Body of pancreas (tissue), 4 donors: ENCODE measurements at places on chromosomes 7 and 10. TPM values are rescaled to one million over a fixed set of nuclear protein-coding genes. Genes with fewer than 3 reads are reported as not detected.

DNA sequence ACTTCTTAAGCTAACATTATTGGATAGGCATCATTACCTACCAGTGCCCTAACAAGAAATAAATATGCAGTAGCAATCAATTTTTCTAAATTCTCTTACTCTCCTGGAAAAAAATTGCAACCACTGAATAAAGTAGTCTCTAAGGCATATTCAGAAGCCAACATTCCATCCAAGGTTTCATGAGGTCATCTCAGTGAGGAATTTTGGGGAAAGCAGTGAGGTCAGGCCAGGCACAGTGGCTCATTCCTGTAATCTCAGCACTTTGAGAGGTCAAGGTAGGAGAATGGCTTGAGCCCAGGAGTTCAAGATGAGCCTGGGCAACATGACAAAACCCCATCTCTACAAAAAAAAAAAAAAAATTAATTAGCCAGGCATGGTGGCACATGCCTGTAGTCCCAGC is 75.9 kb upstream of the GHITM start:
- no peaks in the 10 kb centered on the region for H3K27me3 ChIP-seq
- no peak overlapping the region for H3K4me3 ChIP-seq
- no peaks in the 10 kb centered on the region for H3K36me3 ChIP-seq
- no peak overlapping the region for H3K27ac ChIP-seq
- no peaks in the 10 kb centered on the region for H3K4me1 ChIP-seq

GRCh38 chr10:79027147-79028055 is 41.4 kb upstream of the ZMIZ1 start:
- H3K36me3 ChIP-seq = no peaks in the 10 kb centered on the region
- H3K27ac ChIP-seq = peak overlapping the region; percentile 56
- no peaks in the 10 kb centered on the region for H3K27me3 ChIP-seq
- peak; percentile 16 for DNase-seq
- peaks cover 37% of the 10 kb centered on the region for H3K4me1 ChIP-seq
- H3K4me3 ChIP-seq = no peak overlapping the region

- peaks cover 3% of the 10 kb centered on the region for H3K4me1 ChIP-seq
- no peaks in the 10 kb centered on the region for H3K36me3 ChIP-seq
- no peak overlapping the region for H3K27ac ChIP-seq
These were observed 130.1 kb downstream of the CAMK1D start for GRCh38 chr10:12479437-12479844.

DNA sequence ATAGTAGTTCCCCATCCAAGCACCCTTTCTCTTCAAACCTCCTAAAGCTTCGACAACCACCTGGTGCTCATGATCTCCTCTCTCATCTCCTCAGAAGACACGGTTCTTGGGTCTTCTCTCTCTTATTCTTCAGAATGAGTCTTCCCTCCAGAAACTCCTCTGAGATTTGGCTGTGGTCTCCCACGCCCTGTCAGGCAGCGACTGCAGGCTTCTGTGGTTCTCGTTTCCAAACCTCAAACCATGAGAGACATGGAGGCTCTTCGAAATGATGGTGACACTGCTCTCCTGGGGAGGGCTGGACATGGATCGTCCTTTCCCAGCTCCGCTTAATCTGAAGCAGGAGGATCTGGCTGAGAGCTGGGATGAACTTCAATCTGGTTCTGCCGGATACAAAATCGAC is 78.6 kb upstream of the PITRM1 start:
- H3K27ac ChIP-seq = no peak overlapping the region
- no peaks in the 10 kb centered on the region for H3K4me1 ChIP-seq
- H3K4me3 ChIP-seq = no peak overlapping the region
- H3K27me3 ChIP-seq = no peaks in the 10 kb centered on the region
- no peaks in the 10 kb centered on the region for H3K36me3 ChIP-seq

DNA sequence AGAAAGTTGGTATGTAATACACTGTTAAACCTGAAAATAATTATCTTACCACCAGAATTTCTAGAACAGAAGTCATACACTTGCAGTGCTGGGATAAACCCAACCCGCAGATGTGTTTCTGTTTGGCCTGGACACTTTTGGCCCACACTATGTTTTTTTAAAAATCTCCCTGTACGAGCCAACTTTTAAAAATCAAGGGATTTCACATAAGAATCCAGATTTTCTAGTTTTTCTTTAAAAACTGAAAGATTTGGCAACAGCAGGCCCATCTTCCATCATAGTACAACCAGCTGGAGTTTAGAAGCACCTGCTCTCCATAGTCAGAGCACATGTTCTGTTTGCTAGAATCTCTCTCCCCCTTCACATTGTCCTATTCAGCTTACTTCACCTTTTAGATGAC is 74.0 kb downstream of the TLL2 start:
- no peaks in the 10 kb centered on the region for H3K4me1 ChIP-seq
- no peaks in the 10 kb centered on the region for H3K36me3 ChIP-seq
- no peak overlapping the region for H3K4me3 ChIP-seq
- no peaks in the 10 kb centered on the region for H3K27me3 ChIP-seq

The NRG3 gene
- total RNA-seq = not detected

GRCh38 chr10:123746520-123746919 is 80.4 kb downstream of the GPR26 start:
- no peak for DNase-seq
- no peak overlapping the region for H3K27ac ChIP-seq
- no peaks in the 10 kb centered on the region for H3K27me3 ChIP-seq
- no peaks in the 10 kb centered on the region for H3K36me3 ChIP-seq

The INMT gene
- total RNA-seq = 48.1 TPM

DNA sequence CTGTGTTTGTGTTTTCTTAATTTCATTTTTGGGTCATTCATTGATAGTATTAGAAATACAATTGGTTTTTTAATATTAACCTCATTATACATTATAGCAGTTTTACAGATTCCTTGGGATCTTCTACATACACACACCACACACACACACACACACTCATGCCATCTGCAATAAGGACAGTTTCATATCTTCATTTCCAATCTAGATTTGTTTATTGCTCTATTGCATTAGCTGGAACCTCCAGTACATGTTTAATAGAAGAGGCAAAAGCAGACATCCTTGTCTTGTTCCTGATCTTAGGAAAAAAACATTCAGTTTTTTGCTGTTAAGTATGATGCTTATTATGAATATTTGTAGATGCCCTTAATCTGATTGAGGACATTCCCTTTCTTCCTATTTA is 17.8 kb upstream of the CALU start:
- H3K4me3 ChIP-seq = no peak overlapping the region
- H3K27ac ChIP-seq = no peak overlapping the region
- DNase-seq = no peak
- no peaks in the 10 kb centered on the region for H3K4me1 ChIP-seq
- H3K27me3 ChIP-seq = no peaks in the 10 kb centered on the region

The GPNMB gene
- 17.5 TPM for total RNA-seq

The FKBP9 gene
- 253 TPM for total RNA-seq

The SRRM3 gene
- 3.4 TPM for total RNA-seq

- no peaks in the 10 kb centered on the region for H3K36me3 ChIP-seq
- H3K4me3 ChIP-seq = no peak overlapping the region
- no peaks in the 10 kb centered on the region for H3K4me1 ChIP-seq
- H3K27me3 ChIP-seq = no peaks in the 10 kb centered on the region
- no peak for DNase-seq
These were observed 91.1 kb upstream of the CACNA2D1 start for GRCh38 chr7:82534684-82535083.

DNA sequence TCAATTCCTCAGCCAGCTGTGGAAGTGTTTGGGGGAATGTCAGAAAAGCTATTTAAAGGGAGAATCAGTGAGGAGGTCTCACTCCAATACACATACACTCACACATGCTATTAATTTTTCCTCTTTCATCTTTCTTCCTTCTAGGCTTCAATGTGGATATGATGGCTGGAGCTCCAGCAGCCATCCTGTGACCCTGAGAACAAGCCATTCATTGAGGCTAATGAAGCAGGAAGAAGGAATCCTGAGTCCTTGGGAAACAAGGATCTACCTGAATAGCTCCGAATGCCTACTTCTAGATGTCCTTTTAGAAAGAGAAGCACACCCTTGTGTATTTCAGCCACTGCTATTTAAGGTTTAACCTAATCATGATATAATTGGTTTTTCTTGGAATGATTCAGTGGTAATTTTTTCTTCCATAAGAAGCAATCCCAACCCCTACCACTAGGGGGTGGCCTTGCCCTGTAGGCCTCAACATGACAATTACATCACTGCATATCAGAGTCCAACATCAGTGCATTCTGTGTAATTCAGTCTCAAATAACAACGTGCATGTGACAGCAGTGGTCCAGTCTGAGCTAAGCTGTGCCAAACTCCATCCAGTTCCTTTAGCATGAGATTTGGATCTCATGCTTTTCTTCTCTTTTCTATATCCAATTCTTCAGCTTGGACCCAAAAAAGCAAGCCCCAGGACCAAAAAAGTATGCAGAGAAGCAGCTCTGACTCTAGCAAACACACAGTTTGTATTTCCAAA is 85.3 kb upstream of the ANKRD1 start:
- H3K4me1 ChIP-seq = no peaks in the 10 kb centered on the region
- DNase-seq = peak; percentile 60
- H3K27me3 ChIP-seq = no peaks in the 10 kb centered on the region
- H3K36me3 ChIP-seq = no peaks in the 10 kb centered on the region
- H3K27ac ChIP-seq = no peak overlapping the region

The CLRN3 gene
- total RNA-seq = not detected

The CRHR2 gene
- 4.7 TPM for total RNA-seq

DNA sequence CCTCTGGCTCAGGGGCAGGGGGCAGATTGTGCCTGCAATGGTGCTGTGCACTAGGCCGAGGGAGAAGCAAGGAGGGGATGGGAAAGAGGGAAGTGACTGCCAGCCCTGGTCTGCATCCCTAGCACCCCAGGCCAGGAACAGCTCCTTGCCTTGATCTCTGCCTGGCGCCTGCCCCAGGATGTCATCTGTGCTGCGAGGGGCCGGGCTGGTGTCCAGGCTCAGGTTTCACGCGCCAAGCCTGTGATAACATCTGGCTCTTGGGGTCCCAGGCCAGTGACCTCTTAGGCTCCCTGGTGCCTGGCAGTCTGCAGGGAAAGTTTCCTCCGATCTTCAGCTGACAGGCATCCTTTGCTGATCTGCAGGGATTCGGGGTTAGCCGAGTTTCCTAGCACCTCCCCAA is 193.5 kb upstream of the GPR26 start:
- DNase-seq = no peak
- H3K27ac ChIP-seq = no peak overlapping the region
- H3K4me3 ChIP-seq = no peak overlapping the region
- H3K4me1 ChIP-seq = peaks cover under 1% of the 10 kb centered on the region
- no peaks in the 10 kb centered on the region for H3K36me3 ChIP-seq

DNA sequence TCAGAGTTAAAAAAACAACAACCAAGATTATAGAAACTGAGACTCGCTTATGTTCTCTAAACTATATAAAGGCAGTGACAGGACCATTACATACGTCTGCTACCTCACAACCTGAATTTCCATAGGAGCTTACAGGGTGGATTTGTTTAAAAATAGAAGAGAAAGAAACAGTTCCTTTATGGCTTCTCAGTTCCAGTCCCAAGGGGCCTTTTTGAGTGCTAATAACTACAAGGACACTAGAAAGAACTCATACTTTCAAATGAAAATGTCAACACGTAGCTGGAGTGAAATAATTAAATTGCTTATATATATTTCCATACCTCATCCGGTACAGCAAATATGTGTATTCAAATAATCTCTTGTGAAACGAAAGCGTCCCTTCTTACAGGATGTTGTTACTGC is 19.7 kb downstream of the TSPAN12 start:
- peaks cover 15% of the 10 kb centered on the region for H3K4me1 ChIP-seq
- H3K4me3 ChIP-seq = no peak overlapping the region
- no peaks in the 10 kb centered on the region for H3K36me3 ChIP-seq
- no peak overlapping the region for H3K27ac ChIP-seq

DNA sequence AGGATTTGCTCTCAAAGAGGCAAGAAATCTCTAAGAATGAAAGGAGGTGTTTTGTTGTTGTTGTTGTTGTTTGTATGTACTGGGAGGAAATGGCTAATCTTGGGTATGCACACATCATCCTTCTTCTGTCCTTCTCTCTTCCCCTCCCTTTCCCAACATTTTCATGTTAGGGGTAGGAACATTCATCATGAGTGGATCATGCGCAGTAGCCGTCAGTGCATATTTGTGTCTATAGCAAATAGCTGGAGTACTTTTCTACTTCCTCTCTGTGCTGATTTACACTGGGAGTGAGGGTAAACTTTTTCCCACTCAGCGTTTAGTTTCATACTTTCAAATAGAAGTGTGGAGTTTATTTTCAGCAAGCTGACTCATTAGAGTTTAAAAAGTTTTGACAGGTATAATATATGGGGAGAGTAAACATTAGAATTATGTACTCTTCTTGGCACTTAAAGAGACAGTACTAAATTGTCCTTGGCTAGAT is 80.5 kb upstream of the PRKG1 start:
- H3K4me3 ChIP-seq = no peak overlapping the region
- DNase-seq = peak; percentile 65
- H3K27me3 ChIP-seq = no peaks in the 10 kb centered on the region
- H3K36me3 ChIP-seq = no peaks in the 10 kb centered on the region
- H3K27ac ChIP-seq = peak overlapping the region; percentile 81
- peaks cover 31% of the 10 kb centered on the region for H3K4me1 ChIP-seq

GRCh38 chr10:124342136-124342820 is 76.4 kb downstream of the OAT start:
- H3K4me3 ChIP-seq = no peak overlapping the region
- peaks cover 5% of the 10 kb centered on the region for H3K4me1 ChIP-seq
- no peaks in the 10 kb centered on the region for H3K36me3 ChIP-seq
- DNase-seq = no peak
- H3K27me3 ChIP-seq = no peaks in the 10 kb centered on the region

The CYP3A5 gene
- total RNA-seq = 358 TPM

DNA sequence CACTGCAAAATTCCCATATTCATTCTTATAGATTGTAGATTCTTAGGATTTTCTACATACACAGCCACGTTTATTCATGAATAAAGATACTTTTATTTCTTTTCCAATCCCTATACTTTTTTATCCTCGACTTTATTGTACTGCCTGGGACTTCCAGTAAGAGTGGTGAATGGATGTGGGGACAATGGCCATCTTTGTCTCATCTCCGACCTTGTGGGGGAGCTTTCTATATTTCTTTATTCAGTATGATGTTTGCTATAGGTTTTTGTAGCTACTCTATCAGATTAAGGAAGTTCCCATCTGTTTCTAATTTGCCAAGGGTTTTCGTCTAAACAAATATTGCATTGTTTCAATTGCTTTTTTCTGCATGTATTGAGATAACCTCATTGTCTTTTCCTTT is 184.3 kb downstream of the FOXP2 start:
- no peaks in the 10 kb centered on the region for H3K36me3 ChIP-seq
- no peak overlapping the region for H3K4me3 ChIP-seq
- no peaks in the 10 kb centered on the region for H3K4me1 ChIP-seq
- no peaks in the 10 kb centered on the region for H3K27me3 ChIP-seq

The SPOCK2 gene
- 7.3 TPM for total RNA-seq

- DNase-seq = no peak
- H3K27me3 ChIP-seq = no peaks in the 10 kb centered on the region
- H3K4me3 ChIP-seq = no peak overlapping the region
- H3K27ac ChIP-seq = no peak overlapping the region
- H3K4me1 ChIP-seq = no peaks in the 10 kb centered on the region
These were observed 295.9 kb downstream of the TNS3 start for GRCh38 chr7:47285860-47286491.

- no peaks in the 10 kb centered on the region for H3K27me3 ChIP-seq
- H3K27ac ChIP-seq = no peak overlapping the region
- H3K4me1 ChIP-seq = no peaks in the 10 kb centered on the region
These were observed 60.0 kb upstream of the GJD4 start for GRCh38 chr10:35545079-35545657.
